ENCODE measurements at places on chromosomes 7 and 10.

DNA sequence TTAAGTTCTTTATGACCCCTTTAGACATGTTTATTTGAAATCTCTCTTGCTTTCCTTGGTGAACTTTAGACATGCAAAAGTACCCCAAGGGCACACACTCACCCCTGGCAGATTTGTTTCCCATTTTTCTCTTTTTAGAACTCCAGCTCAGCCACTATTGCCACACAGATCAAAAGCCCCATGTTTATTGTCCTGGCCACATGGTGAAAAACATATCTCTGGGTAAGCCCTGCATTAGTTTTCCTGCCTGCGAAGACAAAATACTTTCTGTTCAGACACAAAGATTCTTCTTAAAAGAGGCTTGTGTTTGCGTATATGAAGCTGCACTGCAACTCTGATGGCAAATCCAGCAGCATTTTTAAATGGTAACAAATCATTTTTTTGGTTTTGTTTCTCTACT lies 200.0 kb downstream of the POLR1F start:
- DNase-seq, result no peak

GRCh38 chr7:121081327-121081936 lies 92.9 kb downstream of the CPED1 start:
- DNase-seq, result no peak

DNA sequence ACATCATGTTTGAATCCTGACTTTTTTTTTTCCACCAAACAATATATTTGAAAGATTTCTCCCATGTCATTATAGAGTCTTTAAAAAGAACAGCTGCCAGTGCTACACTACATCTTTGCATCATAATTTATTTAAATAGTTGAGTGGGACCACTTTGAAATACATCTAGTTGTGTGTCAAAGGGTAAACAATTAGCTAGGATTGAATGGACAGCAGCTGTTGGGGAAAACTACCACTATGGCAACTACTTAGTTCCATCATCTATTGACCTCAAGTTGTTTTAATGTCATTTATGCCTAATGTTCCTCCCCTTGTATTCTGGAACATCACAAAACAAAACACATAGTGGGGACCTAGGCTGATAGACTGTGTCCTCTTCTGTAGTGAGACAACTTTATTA lies 985.1 kb downstream of the SORCS1 start:
- no peak for DNase-seq

- DNase-seq, result no peak
Measured at GRCh38 chr10:95787447-95787846, 31.5 kb downstream of the ENTPD1 start.

- DNase-seq, result no peak
Measured at GRCh38 chr10:115951242-115951641, 321.8 kb downstream of the GFRA1 start.

GRCh38 chr7:50962281-50962883 lies 179.7 kb upstream of the GRB10 start:
- DNase-seq, result no peak

- DNase-seq, result no peak
Measured at GRCh38 chr7:130446259-130446658, 5.4 kb upstream of the CEP41 start.

DNA sequence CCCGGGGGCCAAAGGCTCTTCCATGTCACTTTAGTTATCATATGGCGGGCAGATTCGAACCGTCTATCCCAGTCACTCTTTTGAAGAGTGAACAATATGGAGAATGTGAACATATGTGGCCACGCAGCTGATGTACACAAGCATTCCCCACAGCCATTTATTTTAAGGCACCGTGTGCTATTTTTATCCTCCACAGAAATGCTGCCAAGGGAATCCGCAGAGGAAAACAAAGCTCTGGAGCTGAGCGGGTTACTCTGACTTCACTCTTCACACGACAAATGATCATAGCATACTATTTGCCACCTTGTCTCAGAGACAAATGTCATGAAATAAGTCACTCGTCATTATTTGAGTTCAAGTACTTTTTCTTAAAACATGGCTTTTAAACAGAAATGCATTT lies 100.3 kb downstream of the CTBP2 start:
- no peak for DNase-seq

All from HTR-8/SVneo (cell line).